T-cell (primary cell): ENCODE measurements at places on chromosomes 16 and 17.

DNA sequence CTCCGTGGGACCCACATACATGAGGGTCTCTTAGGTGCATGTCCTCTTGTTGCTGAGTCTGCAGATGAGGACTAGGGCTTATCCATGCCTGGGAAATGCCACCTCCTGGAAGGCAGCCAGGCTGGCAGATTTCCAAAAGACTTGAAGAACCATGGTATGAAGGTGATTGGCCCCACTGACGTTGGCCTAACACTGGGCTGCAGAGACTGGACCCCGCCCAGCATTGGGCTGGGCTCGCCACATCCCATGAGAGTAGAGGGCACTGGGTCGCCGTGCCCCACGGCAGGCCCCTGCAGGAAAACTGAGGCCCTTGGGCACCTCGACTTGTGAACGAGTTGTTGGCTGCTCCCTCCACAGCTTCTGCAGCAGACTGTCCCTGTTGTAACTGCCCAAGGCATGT, 38.2 kb upstream of the IL21R start:
- DNase-seq = no peak

GRCh38 chr17:72345088-72345487, 224.3 kb downstream of the SOX9 start:
- DNase-seq = no peak

- no peak for DNase-seq
Observed at GRCh38 chr16:13480801-13481200, 439.2 kb upstream of the ERCC4 start.

GRCh38 chr17:34218748-34219147, 36.3 kb upstream of the CCL2 start:
- DNase-seq = no peak

- no peak for DNase-seq
Observed at GRCh38 chr16:78705694-78706093, 606.2 kb downstream of the WWOX start.

DNA sequence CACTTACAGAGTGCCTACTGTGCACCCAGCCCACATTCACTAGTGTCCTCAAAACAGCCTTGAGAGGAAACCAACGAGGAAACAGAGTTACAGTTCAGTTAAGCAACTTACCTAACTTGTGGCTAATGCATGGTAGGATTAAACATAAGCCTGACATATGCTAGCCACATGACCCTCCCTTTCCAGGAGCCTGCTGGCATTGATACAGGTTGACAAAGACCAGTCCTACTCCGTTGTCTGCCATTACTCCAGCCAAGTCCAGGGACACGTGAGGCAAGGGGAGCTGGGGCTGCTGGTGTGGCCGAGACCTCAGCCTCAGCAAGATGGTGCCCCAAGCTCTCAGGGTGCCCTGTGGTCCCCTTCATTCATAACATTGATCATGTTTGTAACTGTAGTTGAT, 37.9 kb downstream of the SNX20 start:
- DNase-seq = no peak
